ENCODE measurements at places on chromosomes 13 and 19. TPM values are rescaled to one million over a fixed set of nuclear protein-coding genes. Genes with fewer than 3 reads are reported as not detected.
A peak's percentile ranks its signal among the peaks of the same experiment; 100 is the strongest.

DNA sequence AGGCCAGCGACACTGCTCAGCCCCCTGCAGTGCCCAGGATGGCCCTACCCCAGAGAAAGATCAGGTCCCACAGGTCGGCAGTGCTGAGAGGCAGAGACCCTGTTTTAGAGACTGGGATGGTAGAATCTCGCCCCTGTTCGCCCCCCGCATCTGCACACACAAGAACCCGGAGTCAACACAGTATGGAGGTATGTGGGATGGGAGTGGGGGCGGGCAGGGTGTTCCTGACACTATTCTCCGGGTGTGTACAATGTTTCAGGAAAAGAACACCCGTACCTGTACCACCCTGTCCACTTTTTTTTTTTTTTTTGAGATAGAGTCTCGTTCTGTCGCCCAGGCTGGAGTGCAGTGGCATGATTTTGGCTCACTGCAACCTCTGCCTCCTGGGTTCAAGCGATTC, 19.3 kb downstream of the PIP5K1C start:
- H3K27ac ChIP-seq: no peak overlapping the region
- no peak overlapping the region for H3K4me3 ChIP-seq
- DNase-seq: no peak
- peaks cover 15% of the 10 kb centered on the region for H3K36me3 ChIP-seq
- no peaks in the 10 kb centered on the region for H3K27me3 ChIP-seq

DNA sequence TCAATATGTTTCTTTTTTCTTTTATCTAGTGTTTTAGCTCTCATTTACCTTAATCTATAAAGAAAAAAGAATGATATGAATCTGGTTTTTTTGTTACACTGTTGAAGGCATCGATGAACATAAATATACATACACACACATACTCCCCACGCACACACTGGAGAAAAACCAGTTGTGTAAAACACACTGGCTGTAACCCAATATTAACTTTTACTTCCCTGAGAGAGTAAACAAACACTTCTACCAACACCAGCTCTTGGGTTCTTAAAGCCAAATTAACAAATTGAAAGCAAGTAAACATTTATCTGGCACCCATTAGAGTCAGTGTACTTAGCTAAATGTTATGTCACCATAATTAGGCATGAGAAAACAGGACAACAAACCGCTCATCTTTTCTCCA, 145.7 kb downstream of the ABCC4 start:
- H3K27me3 ChIP-seq: no peaks in the 10 kb centered on the region
- no peak overlapping the region for H3K27ac ChIP-seq
- peaks cover 31% of the 10 kb centered on the region for H3K4me1 ChIP-seq
- no peak for DNase-seq

GRCh38 chr19:36256064-36256463, 41.2 kb downstream of the ZNF146 start:
- no peaks in the 10 kb centered on the region for H3K27me3 ChIP-seq
- no peak overlapping the region for H3K27ac ChIP-seq
- H3K36me3 ChIP-seq: peaks cover 35% of the 10 kb centered on the region
- H3K4me3 ChIP-seq: peak overlapping the region; percentile 61

- H3K36me3 ChIP-seq: no peaks in the 10 kb centered on the region
- H3K27ac ChIP-seq: no peak overlapping the region
- H3K27me3 ChIP-seq: no peaks in the 10 kb centered on the region
- DNase-seq: no peak
- H3K4me1 ChIP-seq: peaks cover 8% of the 10 kb centered on the region
Measured at GRCh38 chr13:49419276-49419675, 24.6 kb downstream of the CAB39L start.

GRCh38 chr13:29496241-29496712, 99.2 kb downstream of the SLC7A1 start:
- H3K4me1 ChIP-seq: peaks cover 28% of the 10 kb centered on the region
- no peak overlapping the region for H3K4me3 ChIP-seq
- H3K27ac ChIP-seq: no peak overlapping the region
- H3K36me3 ChIP-seq: no peaks in the 10 kb centered on the region

DNA sequence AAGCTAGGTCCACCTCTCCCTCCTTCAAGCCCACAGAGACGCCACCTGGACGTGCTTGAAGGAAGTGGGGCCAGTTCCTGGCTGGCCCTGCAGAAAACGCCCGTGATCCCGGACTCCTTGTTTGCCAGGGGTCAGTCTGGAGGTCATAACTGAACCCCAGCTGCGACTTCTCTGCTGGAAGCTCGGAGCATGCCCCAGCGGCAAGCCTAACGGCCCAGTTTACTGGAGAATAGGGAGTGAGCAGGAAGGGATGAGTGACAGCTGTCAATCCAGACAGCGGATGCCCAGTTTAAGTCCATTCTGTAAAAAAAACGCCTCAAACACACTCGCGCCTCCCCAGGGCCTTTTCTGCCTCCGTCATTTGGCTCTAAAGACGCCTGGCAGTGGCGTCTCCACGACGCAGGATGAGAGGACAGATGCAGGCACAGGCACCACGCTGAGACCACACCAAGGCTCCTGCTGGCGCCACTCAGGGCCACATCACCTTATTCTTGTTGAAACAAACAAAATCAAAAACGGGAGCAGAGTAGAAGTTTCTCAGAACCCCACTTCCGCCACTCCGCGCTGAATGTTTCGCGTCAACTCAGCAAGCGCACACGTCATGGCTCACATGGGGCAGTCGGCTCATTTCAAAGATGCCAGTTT, 57.6 kb downstream of the RASA3 start:
- H3K36me3 ChIP-seq: peaks cover 19% of the 10 kb centered on the region
- peaks cover 72% of the 10 kb centered on the region for H3K4me1 ChIP-seq
- H3K27ac ChIP-seq: no peak overlapping the region
- peaks cover 2% of the 10 kb centered on the region for H3K27me3 ChIP-seq
- no peak for DNase-seq

DNA sequence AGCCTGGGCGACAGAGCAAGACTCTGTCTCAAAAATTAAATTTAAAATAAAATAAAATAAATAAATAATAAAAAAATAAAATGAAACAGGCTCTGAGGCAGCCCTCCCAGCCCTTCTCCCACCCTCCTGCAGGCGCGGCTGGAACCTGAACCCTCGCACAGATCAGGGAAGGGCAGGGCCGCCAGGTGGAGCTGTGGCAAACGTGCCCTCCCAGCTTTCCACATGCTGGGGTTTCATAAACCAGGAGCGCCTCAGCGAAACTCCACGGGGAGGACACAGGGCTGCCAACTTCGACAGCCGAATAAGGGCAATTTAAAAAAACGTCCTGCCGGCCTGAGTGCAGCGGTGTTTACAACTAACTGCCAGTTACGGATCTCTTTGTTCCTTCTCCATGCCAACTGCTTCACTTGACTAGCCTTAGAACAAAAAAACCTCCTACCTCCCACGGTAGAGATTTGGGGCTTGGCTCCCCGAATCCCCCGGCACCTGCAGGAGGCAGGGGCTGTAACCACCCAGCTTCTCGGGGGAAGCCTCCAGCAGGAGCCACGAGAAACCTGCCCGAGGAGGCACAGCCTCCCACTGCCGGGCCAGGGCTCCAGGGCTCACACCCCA, 15.9 kb downstream of the ZNF787 start:
- H3K27me3 ChIP-seq: no peaks in the 10 kb centered on the region
- H3K4me1 ChIP-seq: peaks cover 5% of the 10 kb centered on the region
- H3K4me3 ChIP-seq: peak overlapping the region; percentile 27
- DNase-seq: peak; percentile 40
- peaks cover 4% of the 10 kb centered on the region for H3K36me3 ChIP-seq
- peak overlapping the region; percentile 43 for H3K27ac ChIP-seq

DNA sequence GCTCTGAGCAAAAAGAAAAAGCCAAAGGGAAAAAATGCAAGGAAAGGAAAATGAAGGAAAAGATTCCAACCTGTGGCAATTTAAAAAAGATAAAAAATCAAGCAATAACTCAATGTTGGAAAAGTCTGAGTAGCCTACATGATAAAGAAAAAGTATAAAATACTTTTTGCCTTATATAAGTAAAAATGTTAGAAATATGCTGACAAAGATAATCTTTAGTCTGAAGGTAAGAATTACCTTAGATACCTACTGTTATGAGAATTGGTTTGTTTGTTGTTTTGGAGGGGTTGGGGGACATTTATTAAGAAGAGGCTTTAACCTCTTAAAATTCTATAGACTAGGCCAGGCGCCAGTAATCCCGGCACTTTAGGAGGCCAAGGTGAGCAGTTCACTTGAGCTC, 29.7 kb upstream of the CPB2 start:
- H3K36me3 ChIP-seq: no peaks in the 10 kb centered on the region
- DNase-seq: no peak
- no peak overlapping the region for H3K27ac ChIP-seq
- H3K4me3 ChIP-seq: no peak overlapping the region
- no peaks in the 10 kb centered on the region for H3K27me3 ChIP-seq

DNA sequence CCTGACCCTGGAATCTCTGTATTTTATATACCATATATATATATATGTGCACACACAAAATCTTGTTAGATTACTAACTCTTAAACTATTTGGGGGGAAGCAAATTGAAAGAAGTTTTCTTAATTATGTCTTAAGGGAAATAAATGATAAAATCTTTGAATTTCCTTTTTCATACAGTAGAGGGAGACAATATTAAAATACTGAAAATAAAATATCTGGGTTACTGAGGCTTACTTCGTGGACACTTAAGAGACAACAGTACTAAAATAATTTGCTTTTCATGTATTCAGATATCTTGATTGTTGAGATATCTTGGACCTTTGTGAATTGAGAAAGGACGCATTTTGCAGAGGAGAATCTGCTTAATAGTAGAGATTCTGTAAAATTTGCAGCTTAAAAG, 17.0 kb downstream of the SUGT1 start:
- no peak overlapping the region for H3K27ac ChIP-seq
- H3K36me3 ChIP-seq: peaks cover 10% of the 10 kb centered on the region
- no peaks in the 10 kb centered on the region for H3K4me1 ChIP-seq
- no peaks in the 10 kb centered on the region for H3K27me3 ChIP-seq
- no peak for DNase-seq

The RB1 gene
- 48.0 TPM for total RNA-seq

The PRKACA gene
- 103 TPM for total RNA-seq

The ZNF428 gene
- 114 TPM for total RNA-seq

The PLA2G4C gene
- total RNA-seq: 2.0 TPM

Measured in neural crest cell (in vitro differentiated cells).